ENCODE measurements at places on chromosomes 1 and 21. TPM values are rescaled to one million over a fixed set of nuclear protein-coding genes. Genes with fewer than 3 reads are reported as not detected.

TSSK3 gene
- 3.7 TPM for total RNA-seq

CFAP107 gene
- not detected for total RNA-seq

TNFSF4 gene
- 1.7 TPM for total RNA-seq

RHCE gene
- total RNA-seq, result not detected

LRRN2 gene
- total RNA-seq, result not detected

TMEM52 gene
- total RNA-seq, result not detected

SLC35F3 gene
- total RNA-seq, result not detected

CFHR5 gene
- total RNA-seq, result not detected

RWDD3 gene
- total RNA-seq, result 8.8 TPM

FCRL6 gene
- 298 TPM for total RNA-seq
